Heart left ventricle (tissue), 16 donors: ENCODE measurements at places on chromosomes 13 and 19. TPM values are rescaled to one million over a fixed set of nuclear protein-coding genes. Genes with fewer than 3 reads are reported as not detected.
A peak's percentile ranks its signal among the peaks of the same experiment; 100 is the strongest.

GRCh38 chr13:99721606-99722337 is 220.5 kb downstream of the TM9SF2 start:
- no peaks in the 10 kb centered on the region for H3K36me3 ChIP-seq
- no peaks in the 10 kb centered on the region for H3K4me1 ChIP-seq
- DNase-seq = no peak
- no peaks in the 10 kb centered on the region for H3K27me3 ChIP-seq
- H3K27ac ChIP-seq = no peak overlapping the region

Gene FAM83E
- not detected for total RNA-seq

GRCh38 chr19:18832306-18833140 is 764 bp downstream of the UPF1 start:
- H3K27ac ChIP-seq = peak overlapping the region; percentile 87
- H3K27me3 ChIP-seq = no peaks in the 10 kb centered on the region
- no peaks in the 10 kb centered on the region for H3K36me3 ChIP-seq
- H3K4me1 ChIP-seq = peaks cover 11% of the 10 kb centered on the region
- peak overlapping the region; percentile 75 for H3K4me3 ChIP-seq
- peak; percentile 33 for DNase-seq

DNA sequence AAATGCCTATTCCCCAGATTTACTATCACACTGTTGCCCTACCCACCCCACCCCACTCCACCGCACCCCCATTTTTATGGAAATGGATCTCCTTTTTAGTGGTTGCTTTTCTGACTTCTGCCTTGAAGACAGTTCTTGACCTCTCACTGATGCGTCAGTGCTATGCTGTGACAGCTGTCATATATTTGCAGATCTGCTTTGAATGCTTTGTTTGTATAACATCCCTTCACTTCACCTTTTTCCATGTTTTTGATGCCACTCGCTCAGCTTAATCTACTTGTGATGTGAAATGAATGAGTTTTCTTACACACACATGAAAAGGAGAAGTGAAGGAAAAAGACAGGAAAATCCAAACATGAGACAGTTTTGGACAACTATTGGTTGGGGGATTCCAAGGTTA is 731.0 kb downstream of the SLITRK6 start:
- H3K36me3 ChIP-seq = no peaks in the 10 kb centered on the region
- no peak overlapping the region for H3K27ac ChIP-seq
- no peaks in the 10 kb centered on the region for H3K4me1 ChIP-seq
- no peak for DNase-seq
- no peak overlapping the region for H3K4me3 ChIP-seq

GRCh38 chr19:9849791-9850190 is 14.7 kb downstream of the PIN1 start:
- H3K4me3 ChIP-seq = no peak overlapping the region
- no peak overlapping the region for H3K27ac ChIP-seq
- no peaks in the 10 kb centered on the region for H3K4me1 ChIP-seq
- no peaks in the 10 kb centered on the region for H3K27me3 ChIP-seq
- DNase-seq = no peak
- no peaks in the 10 kb centered on the region for H3K36me3 ChIP-seq

Gene IZUMO2
- total RNA-seq = not detected

GRCh38 chr19:7578127-7578526 is 17.5 kb upstream of the CAMSAP3 start:
- no peak overlapping the region for H3K4me3 ChIP-seq
- no peaks in the 10 kb centered on the region for H3K4me1 ChIP-seq
- no peaks in the 10 kb centered on the region for H3K27me3 ChIP-seq
- no peak for DNase-seq

Gene NOTCH3
- 27.9 TPM for total RNA-seq

Gene CLEC11A
- 3.8 TPM for total RNA-seq

Gene AXL
- 17.3 TPM for total RNA-seq

DNA sequence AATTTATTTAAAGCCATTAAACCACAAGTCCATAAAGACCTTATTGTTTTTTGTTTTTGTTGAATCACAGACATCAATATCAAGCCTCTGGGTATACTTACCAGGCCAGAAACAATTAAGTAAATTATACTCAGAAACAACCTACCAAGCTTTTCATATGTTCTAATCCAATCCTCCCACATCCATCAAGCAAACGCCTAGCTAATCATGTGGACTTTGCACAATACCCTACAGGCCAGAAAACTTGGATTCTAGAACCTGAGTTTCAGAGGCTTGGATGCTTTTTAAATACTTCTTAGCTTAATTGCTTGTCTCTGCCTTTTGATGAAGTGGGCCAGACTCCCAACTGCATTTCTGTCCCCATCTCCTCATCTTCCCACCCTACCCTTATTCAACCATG is 39.9 kb downstream of the TGDS start:
- no peak overlapping the region for H3K4me3 ChIP-seq
- peak overlapping the region; percentile 22 for H3K27ac ChIP-seq
- no peak for DNase-seq
- H3K27me3 ChIP-seq = no peaks in the 10 kb centered on the region
- H3K4me1 ChIP-seq = peaks cover 3% of the 10 kb centered on the region

- H3K4me1 ChIP-seq = no peaks in the 10 kb centered on the region
- H3K27me3 ChIP-seq = no peaks in the 10 kb centered on the region
- peak; percentile 25 for DNase-seq
Measured at GRCh38 chr13:26881154-26881553, 120.6 kb upstream of the GPR12 start.

DNA sequence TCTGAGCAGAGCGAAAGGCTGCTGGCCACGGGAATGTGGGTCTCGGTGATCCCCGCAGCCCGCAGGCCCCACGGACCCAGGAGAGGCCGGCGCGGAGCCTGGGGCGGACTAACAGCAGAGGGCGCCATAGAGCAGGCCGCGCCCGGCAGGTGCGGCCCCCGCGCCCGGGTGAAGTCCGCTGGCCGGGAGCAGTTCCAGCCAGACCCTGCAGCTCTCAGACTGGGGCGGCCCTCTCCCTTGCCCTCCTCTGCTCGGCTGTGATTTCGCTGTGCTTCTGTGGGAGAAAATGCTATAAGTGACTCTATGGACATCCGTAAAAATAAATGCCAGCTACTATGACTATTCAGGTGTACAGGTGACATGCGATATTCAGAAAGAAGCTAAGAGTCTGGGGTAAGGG is 37.7 kb downstream of the GSX1 start:
- H3K36me3 ChIP-seq = no peaks in the 10 kb centered on the region
- H3K27ac ChIP-seq = no peak overlapping the region
- H3K27me3 ChIP-seq = peaks cover 86% of the 10 kb centered on the region
- DNase-seq = peak; percentile 44

Gene PRR22
- total RNA-seq = 1.9 TPM

DNA sequence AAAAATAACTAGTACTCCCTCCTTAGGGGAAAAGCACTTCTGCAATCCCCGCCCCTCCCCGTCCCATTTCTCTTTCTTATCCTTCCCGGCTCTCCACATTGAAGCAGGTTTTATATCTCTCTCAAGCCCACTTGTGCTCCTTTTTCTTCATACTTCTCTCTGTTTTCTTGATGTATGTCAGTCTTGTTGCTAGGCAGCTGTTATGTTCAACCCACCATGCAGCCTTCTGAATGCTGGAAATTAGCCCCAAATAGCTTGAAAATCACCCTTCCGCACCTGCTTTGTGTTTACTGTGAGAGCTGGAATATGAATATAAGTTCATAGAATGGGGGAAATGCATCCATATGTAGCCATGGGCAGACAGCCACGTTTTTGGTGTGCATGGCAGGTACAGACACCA is 461.4 kb downstream of the MYO16 start:
- H3K36me3 ChIP-seq = no peaks in the 10 kb centered on the region
- H3K27me3 ChIP-seq = no peaks in the 10 kb centered on the region
- no peak overlapping the region for H3K4me3 ChIP-seq
- no peak for DNase-seq

- no peak for DNase-seq
- no peak overlapping the region for H3K4me3 ChIP-seq
- peak overlapping the region; percentile 14 for H3K27ac ChIP-seq
- H3K27me3 ChIP-seq = no peaks in the 10 kb centered on the region
Measured at GRCh38 chr13:37382146-37382545, 216.4 kb downstream of the POSTN start.

DNA sequence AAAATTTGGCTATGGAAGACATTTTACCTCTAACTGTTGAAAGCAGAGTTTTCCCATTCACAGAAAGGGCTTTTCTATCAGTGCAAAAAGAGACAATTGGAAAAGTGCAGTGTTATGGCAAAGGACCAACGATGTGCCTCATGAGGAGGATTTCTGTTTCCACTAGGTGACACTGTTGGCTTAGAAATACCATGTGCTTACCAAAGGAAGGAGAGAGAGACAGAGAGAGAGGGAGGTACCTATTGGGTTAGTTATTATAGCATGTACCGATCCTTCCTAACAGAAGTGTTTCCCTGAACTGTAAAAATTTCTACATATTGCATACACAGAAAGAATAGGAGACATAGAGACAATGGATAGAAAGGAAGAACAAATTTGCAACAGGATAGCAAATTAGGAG is 23.9 kb upstream of the PSG4 start:
- H3K4me3 ChIP-seq = no peak overlapping the region
- H3K27me3 ChIP-seq = no peaks in the 10 kb centered on the region
- no peaks in the 10 kb centered on the region for H3K4me1 ChIP-seq
- no peak for DNase-seq

DNA sequence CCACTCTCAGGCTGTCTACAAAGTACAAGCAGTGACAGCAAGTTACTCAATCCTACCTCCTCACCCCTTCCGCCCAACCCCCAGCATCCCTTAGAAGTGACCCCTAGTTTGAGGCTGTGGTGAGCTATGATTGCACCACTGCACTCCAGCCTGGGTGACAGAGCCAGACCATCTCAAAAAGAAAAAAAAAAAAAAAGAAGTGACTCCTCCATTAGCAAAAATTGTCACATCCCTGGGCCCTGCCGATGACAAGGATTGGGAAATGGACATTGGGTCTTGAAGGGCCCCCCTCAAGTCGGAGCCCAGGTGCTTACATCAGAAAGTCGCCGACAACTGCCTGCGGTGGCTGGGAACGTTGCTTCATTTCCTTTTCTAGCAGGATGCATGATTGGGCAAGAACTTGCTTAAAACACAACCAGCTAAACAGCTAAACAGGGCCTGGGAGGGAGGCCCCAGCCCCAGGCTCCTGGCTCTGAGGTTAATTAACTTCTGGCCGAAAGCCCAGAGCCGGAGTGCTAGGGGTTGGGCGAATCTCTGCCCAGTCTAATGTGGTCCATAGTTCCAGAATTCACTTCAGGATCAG is 15.3 kb downstream of the RAB3D start:
- peaks cover 28% of the 10 kb centered on the region for H3K4me1 ChIP-seq
- DNase-seq = peak; percentile 65
- no peak overlapping the region for H3K4me3 ChIP-seq
- H3K27me3 ChIP-seq = no peaks in the 10 kb centered on the region

DNA sequence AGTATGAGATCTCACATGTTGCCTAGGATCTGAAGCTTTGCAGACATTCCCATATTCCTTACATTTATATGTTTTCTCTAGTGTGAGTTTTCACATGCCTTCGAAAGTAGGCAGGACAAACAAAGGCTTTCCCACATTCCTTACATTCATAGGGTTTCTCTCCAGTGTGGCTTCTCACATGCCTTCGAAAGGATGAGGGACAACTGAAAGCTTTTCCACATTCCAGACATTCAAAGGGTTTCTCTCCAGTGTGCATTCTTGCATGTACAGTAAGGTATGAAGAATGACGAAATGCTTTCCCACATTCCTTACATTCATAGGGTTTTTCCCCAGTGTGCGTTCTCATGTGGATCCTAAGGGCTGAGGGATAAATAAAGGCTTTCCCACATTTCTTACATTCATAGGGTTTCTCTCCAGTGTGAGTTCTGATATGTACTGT is 14.2 kb downstream of the ZNF699 start:
- DNase-seq = no peak
- no peaks in the 10 kb centered on the region for H3K27me3 ChIP-seq
- peaks cover 95% of the 10 kb centered on the region for H3K36me3 ChIP-seq
- no peaks in the 10 kb centered on the region for H3K4me1 ChIP-seq
- no peak overlapping the region for H3K27ac ChIP-seq

Gene ACP7
- not detected for total RNA-seq

- H3K27me3 ChIP-seq = peaks cover 17% of the 10 kb centered on the region
- DNase-seq = no peak
- H3K27ac ChIP-seq = no peak overlapping the region
- H3K4me1 ChIP-seq = peaks cover 21% of the 10 kb centered on the region
- H3K36me3 ChIP-seq = no peaks in the 10 kb centered on the region
Measured at GRCh38 chr13:24684600-24684998, 4.4 kb downstream of the ATP12A start.

GRCh38 chr19:8367327-8368001 is 3.5 kb downstream of the ANGPTL4 start:
- H3K36me3 ChIP-seq = peaks cover 7% of the 10 kb centered on the region
- H3K4me3 ChIP-seq = no peak overlapping the region
- peak; percentile 95 for DNase-seq
- no peaks in the 10 kb centered on the region for H3K27me3 ChIP-seq
- peak overlapping the region; percentile 85 for H3K27ac ChIP-seq
- peaks cover 35% of the 10 kb centered on the region for H3K4me1 ChIP-seq

Gene COX7A1
- 581 TPM for total RNA-seq

Gene MRPL4
- 57.2 TPM for total RNA-seq
